NCI-H1092 treated with DMSO at 0.1 percent for 48 hours (cell line): ENCODE measurements at places on chromosomes 1 and 21.
A peak's percentile ranks its signal among the peaks of the same experiment; 100 is the strongest.

DNA sequence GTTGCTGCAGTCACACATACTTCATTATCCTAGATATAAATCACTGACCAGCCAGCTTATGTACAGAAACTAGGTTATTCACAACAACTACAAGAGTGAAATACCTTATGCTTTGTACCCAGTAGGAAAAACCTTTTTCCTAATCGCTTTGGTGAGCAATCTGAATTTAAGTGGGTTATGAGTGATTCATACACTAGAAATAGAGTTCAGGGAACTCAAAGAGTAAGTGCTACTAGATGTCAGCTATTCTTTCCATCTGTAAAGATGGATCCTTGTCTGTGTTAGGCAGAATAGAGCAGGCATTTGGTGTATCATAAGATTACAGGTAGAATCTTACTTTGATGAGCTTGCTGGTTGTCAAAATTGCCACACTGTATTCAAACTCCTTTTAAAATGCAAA, 101.9 kb downstream of the ZNF644 start:
- no peak for DNase-seq

- DNase-seq = no peak
Observed at GRCh38 chr1:40645118-40645680, 20.3 kb downstream of the RIMS3 start.

DNA sequence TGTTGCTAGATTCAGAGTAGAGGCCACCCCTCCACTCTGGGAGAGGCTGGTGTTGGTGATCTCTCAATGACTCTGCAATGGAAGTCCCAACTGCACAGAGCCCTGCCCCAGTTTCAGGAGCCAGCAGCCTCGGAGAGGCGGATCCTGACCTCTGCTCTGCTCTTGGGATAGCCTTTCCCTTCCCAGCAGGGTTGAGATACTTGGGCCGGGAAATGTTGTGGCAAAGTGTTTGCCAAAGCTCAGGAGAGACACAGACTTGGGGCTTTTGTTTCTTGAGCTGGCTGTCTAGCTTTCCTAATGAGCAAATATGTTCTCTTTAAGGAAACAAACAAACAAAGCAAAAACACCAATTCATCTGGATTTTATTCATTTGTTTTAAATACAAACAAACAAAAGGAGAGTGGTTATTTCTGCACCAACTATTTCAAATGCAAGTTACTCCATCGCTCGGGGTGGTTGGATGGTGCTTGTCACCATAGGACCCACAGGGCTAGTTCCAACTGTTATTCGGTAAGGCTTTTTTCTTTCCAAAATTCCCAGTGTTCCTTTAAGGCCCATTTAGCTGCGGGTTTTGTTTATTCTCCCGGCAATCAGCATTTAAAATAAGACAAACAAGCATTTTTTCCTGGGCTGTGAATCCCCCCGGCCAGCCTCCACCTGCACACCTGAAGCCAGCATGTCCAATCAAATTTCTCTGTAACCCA, 193.9 kb upstream of the LMO4 start:
- DNase-seq = no peak

DNA sequence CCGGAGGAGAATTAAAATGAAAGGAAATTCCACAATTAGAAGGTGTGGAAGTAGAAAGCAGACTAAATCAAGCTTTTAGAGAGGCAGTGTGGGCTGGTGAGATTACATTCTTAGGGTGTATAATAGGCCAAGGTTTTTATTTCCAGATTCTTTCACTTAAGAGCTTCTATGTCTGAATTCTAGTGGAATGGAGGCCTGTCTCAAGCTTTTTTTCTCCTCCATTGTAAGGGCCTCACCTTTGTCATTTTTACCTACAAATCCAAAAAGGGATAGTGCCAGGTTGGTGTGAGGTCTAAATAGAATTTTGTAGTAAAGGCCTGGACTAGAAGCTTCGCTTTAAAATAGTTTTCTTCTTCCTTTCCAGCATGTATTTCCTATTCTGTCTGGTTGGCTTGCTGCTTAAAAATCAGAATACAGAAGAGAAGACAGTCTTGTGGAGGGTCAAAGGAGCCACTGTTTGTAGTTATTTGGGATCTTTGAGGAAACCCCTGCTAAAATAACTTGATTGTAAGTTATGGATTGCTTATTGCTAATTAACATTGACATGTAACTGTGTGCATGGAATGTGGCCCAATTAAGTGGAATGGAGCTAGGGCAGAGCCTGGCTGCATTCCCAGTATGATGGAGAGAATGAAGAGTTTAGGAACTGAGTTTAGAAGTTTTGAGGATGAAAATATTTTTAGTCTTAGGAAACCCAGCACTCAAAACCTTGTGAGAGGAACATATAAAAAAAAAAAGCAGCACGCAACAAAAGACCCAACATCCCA, 162.5 kb upstream of the B3GALT2 start:
- no peak for DNase-seq

DNA sequence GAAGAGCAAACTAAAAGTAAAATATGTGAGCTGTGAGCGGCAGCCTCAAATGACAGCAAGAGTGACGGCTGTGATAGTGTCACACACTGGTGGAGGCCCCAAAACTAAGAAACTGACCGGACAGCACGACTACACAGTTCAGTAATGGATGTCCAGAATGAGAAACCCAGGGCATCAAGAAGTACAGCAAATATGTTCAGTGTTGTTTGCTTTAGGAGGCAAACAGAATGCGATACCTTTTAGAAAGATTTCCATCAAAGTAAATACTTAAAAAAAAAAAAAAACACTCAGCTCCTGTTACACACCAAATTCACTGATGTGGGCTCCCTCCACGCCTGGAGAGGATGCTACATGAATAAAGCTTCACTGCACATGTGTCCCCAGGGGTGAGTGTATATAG, 1.1 kb upstream of the PKP1 start:
- no peak for DNase-seq

DNA sequence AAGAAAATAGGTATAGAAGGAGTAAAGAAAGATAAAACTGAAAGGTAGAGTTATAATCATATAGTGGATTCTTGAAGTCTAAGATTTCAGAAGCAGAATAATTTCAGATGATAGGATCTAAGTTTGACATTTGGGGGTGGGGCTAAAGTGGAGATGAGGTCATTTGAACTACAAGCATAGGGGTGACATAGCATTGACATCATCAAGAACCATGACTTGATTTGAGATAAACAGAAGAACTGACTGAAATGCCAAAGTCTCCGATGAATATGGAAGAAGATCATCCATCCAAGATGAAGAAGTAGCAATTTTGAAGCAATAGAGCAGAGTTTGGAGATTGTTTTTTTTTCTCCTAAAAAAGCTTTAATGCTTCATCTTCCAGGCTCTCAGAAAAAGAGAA, 122.3 kb downstream of the MACF1 start:
- no peak for DNase-seq

DNA sequence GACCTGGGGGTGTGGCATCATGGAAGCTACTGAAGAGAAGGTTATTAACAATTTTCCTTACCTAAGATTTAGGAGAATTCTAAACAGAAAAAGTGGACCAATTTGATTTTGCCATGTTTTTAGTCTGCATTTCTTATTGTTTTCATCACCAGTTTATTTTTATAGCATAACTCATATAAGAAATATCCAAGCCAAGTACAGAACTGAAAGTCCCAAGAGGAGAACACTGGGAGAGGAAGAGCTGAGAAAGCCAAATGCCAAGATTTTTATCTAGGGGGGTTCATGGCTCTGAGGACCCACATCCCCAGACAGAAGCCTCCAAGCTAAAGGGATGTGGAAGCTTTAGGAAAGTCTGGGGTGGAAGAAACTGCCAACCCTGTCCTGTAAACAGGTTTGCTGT, 109.4 kb upstream of the DUSP10 start:
- no peak for DNase-seq

GRCh38 chr1:26726784-26727183, 31.0 kb downstream of the ARID1A start:
- DNase-seq = no peak

DNA sequence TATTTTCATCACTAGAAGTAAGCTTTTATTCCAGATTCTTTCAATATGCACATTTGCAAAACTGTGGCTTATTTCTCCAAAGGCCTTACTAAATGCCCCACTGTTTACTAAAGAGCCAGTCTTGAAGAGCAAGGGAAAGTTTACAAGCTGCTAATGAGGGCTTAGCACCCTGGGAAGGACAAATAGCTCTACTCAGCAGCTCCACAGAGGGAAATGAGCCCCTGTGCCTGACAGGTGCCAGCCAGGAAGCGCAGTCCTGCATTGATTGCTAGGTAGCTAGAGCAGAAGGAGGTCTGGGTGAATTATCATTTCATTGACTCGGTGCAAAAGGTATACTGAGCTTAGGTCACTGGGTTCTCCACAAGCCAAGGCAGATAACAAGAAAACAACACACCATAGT, 307.0 kb downstream of the SETD4 start:
- DNase-seq = no peak

GRCh38 chr1:42657201-42657600, 1.0 kb upstream of the PPIH start:
- DNase-seq = no peak

- no peak for DNase-seq
Observed at GRCh38 chr1:161324020-161324419, 9.8 kb downstream of the SDHC start.

DNA sequence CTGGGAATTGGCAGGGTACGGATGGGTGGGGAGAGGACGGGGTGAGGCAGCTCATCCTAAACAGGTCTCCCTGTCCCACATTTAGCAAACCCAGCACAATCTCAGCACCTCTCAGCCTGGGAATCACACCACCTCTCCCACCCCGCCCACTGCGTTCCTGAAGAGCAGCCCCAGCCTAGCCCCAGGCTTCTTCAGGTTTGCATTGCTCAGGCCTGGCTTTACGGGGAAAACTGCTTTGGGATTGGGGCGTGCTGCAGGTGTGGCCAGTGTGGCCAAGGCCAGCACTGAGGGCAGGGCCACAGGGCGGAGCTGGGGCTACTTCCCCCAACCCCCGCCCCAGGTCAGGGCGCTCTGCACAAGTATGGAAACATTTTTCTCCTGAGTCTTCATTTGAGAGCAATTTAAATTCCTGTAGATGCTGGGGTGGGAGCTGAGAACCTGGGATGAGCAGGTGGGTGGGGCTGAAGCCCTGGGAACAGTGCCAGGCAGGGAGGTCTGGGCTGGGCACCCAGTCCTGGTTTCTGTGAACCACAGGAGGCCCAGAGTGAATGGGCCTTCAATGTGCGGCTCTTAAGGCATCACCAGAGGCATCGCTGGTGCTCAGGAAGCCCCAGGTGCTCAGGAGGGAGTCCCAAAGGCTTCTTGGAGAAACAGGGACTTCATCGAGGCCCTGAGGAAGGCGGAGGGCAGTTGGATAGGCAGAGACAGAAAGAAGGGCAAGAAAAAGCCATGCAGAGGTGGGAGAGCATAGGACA, 24.1 kb downstream of the TNNT2 start:
- DNase-seq = no peak

GRCh38 chr1:99599678-99600175, 46.2 kb upstream of the PALMD start:
- no peak for DNase-seq

DNA sequence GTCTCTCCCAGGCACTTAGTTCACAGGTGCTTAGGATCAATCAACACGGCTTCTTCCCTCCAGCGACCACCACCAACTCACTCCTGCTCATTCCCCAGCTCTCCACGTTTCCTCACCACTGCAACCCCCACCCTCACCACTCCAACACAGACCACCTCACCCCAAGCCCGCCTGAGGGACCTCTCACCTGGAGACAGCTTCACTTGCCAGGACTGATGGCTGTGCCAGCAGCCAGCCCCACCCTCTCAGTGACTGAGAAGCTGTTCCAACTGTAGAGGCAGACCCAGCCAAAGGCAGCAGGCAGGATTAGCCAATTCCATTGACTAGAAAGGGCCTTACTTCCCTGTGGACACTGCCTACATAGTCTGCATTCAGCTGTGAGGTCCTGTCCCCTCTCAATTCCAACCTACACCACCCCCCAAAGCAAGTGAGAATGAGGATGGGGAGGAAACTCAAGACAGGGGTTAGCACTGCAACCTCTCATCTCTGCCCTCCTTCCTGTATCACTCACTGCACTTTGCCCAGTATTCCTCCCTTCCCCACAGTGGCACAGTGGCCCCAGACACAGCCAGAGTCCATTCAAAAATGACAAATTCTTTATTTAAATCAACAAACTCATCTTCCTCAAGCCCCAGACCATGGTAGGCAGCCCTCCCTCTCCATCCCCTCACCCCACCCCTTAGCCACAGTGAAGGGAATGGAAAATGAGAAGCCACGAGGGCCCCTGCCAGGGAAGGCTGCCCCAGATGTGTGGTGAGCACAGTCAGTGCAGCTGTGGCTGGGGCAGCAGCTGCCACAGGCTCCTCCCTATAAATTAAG, 7.6 kb downstream of the TAGLN2 start:
- no peak for DNase-seq

DNA sequence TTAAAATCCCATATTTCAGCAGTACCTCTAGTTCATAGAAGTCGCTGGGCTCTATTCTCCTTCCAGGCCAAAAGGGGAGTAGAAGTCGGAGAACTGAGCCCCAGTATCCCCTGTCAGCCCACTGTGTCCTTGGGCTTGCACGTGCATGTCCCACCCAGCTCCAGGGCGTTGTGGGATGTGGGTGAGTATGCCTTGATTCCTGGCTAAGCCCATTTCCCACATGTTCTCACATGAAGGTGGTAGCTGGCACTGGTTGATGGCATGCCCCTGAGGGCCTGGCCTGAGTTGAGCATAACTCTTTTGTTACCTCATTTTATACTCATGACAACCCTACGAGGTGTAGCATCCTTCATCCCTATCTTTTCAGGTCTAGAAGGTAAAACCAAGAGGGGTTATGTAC, 8.0 kb downstream of the SLC6A17 start:
- no peak for DNase-seq

DNA sequence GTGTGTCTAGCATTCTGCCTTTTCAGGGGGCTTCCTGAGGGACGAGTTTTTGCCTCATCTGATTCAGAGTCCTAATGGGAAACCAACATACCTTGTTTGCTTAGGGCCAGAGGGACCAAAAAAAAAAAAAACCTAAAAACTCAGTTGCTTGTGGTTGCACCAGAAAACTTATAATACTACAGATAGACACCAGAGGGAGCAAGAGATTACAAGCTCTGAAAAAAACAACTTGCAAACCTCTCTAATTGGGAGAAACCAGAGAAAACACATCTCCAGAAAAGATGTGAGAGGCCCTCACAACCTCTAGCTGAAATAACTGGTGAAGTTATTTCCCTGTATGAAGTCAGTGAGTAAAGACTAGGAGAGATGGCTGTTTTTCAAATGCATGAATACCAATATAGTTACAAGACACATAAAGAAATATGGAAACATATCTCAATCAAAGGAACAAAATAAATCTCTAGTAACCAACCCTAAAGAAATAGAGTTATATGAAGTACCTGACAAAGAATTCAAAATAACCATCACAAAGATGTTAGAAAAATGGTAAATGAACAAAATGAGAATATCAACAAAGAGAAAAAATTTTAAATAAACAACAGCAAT, 233.7 kb upstream of the NFIA start:
- peak; percentile 20 for DNase-seq

- DNase-seq = no peak
Observed at GRCh38 chr1:2561898-2562895, 6.0 kb downstream of the TNFRSF14 start.

- no peak for DNase-seq
Observed at GRCh38 chr1:151026460-151026859, 9.9 kb upstream of the BNIPL start.
